Ovary (tissue), 10 donors: ENCODE measurements at places on chromosomes 2 and 18. TPM values are rescaled to one million over a fixed set of nuclear protein-coding genes. Genes with fewer than 3 reads are reported as not detected.

The TFCP2L1 gene
- total RNA-seq = 2.0 TPM

The ZAP70 gene
- total RNA-seq = 0.66 TPM

The TMEFF2 gene
- total RNA-seq = not detected

The GCG gene
- total RNA-seq = not detected

The TUBB8B gene
- total RNA-seq = not detected

The PAIP2B gene
- total RNA-seq = 20.1 TPM

The TRIM43 gene
- not detected for total RNA-seq

The GPD2 gene
- total RNA-seq = 30.1 TPM

The ALLC gene
- 0.50 TPM for total RNA-seq

The CYTIP gene
- total RNA-seq = 1.8 TPM

The PPM1B gene
- total RNA-seq = 43.4 TPM

The GPR35 gene
- total RNA-seq = 4.1 TPM

The COL3A1 gene
- 361 TPM for total RNA-seq
